ENCODE measurements at places on chromosomes 6 and 20.

GRCh38 chr6:131054392-131055250, 8.4 kb downstream of the EPB41L2 start:
- no peak for DNase-seq

GRCh38 chr6:25833136-25833535, 1.3 kb upstream of the SLC17A1 start:
- no peak for DNase-seq

DNA sequence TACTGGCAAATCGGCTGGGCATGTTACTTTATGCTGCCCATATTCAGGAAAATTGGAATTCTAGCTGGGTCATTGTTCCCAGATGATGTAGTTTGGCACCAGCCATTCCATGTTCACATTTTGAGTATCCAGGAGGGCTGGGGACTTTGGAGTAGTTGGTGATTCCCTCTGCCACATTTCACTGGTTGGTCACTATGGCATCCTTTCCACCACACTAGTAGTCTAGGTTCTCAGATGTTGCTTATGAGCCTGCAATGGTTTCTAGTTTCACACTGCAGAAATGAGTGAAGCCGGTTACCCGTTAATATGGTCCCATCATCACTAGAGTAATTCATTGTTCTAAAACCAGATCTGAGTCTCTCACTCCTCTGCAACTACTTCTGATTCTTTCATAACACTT, 4.6 kb downstream of the PTPN1 start:
- DNase-seq: no peak

GRCh38 chr20:41318271-41318649, 729 bp upstream of the ZHX3 start:
- no peak for DNase-seq

DNA sequence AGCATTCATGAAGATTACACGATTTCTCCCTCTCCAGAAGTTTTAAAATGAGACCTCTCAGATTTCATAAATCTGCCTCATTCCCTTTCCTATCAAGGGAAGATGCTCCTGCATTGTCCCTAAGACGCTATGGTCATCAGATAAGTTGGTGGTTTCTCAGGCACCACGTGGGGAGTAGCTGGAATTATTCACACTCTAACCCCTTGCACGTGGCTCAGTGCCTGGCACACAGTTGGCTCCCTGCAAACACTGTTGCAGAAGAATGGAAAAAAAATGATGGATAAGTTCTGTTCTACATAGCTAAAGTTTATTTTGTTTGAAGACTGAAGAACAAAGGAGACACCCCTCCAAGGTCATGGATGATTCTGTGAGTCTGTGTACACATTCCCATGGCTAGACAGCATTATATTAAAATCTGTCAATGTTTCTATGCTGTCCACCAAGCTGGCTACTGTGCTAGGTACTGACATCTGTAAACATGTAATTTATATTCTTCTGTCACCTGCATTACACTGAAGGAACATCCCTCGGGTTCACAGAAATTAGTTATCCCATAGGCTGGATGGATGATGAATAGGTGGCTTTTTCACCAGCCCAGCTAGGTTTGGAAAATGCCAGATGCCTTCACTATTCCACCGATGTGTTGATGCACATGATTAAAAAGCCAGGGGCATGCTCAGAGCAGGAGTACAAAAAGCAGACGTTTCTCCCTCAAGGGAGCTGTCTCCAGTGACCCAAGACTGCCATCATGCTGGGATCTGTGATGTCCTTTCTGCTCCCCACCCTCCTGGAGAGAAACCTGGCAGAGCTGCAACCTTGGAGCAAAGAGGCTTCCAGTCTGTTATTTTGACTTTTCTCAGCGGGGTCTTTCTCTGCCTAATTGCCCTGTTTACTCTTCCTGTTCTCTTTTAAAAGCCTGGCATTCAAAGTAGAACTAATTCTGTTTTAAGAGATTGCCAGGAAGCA, 610.5 kb downstream of the UTRN start:
- no peak for DNase-seq

DNA sequence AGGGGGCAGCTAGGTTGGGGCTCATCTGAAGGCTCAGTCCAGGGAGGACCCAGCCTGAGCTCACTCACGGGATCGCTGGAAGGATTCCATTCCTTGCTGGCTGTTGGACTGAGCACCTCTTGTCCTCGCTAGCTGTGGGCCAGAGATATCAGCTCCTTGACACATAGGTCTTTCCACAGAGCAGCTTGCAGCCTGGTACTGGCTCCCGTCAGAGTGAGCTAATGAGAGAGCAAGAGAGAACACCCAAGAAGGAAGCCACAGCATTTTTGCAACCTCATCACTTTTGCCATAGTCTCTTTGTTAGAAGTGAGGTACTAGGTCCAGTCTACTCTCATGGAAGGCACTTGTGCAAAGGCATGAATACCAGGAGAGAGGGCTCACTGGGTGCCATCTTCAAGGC, 179.9 kb downstream of the CDC5L start:
- DNase-seq: no peak

GRCh38 chr6:109236115-109237076, 141.1 kb downstream of the CEP57L1 start:
- DNase-seq: no peak

DNA sequence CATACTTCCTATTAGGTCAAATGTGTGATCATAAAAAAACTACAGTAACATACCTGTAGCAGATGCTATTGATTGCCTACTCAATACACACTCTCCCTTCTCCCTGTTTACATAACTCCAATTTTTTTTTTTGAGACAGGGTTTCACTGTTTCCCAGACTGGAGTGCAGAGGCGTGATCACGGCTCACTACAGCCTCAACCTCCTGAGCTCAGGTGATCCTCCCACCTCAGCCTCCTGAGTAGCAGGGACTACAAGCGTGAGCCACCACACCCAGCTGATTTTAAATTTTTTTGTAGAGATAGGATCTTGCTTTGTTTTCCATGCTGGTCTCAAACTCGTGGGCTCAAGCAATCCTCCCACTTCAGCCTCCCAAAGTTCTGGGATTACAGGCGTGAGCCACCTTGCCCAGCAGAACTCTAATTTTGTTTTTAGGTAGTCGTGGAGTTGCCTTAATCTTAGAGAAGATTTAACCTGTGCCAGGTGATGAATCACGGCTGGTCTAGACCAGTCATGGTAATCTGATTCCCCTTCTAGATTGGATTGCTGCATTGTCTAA, 14.0 kb upstream of the KIF3B start:
- no peak for DNase-seq

- DNase-seq: no peak
Measured at GRCh38 chr20:51418137-51418529, 124.4 kb downstream of the NFATC2 start.

GRCh38 chr6:150744522-150745260, 120.8 kb upstream of the MTHFD1L start:
- no peak for DNase-seq

- no peak for DNase-seq
Measured at GRCh38 chr6:48757661-48758060, 646.7 kb upstream of the PTCHD4 start.

DNA sequence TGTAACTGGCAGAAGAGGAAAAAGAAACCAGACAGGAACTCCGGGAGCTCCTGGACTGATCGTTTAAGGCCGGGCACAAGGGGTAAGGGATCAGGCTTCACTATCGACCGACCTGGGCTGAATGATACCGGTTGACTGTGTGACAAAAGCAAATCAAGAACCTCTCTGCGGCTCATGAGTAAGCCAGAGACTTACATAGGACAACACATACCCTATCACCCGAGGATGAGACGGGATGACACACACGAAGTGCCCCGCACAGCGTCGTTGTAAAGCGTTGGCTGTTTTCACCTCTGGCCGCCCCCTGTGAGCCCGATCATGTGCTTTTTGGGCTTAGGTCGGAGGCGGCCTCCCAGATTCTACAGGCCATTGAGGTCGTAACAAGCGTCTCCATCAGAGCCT, 695 bp upstream of the TGIF2 start:
- DNase-seq: no peak

DNA sequence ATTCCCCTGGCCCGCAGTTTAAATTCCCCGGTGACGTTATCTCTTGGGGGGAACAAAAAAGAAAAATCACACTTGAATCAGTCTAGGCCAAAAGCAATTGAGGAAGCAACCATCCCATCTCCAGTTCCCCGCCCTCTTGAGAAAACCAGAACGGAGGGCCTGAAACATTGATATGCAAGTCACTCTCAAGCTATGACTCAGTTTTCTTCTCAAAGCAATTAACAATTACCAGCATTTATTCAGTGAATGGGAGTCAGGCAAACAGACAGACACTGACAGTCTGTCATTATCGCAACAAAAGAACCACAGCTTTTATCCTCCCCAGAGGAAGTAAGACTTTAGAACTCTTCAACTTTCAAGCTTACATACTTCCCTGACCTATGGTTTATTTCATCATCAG, 100.9 kb downstream of the OPRM1 start:
- no peak for DNase-seq

- DNase-seq: no peak
Measured at GRCh38 chr20:60057866-60058807, 99.9 kb downstream of the CDH26 start.

- DNase-seq: no peak
Measured at GRCh38 chr6:11460001-11460668, 77.4 kb upstream of the TMEM170B start.

DNA sequence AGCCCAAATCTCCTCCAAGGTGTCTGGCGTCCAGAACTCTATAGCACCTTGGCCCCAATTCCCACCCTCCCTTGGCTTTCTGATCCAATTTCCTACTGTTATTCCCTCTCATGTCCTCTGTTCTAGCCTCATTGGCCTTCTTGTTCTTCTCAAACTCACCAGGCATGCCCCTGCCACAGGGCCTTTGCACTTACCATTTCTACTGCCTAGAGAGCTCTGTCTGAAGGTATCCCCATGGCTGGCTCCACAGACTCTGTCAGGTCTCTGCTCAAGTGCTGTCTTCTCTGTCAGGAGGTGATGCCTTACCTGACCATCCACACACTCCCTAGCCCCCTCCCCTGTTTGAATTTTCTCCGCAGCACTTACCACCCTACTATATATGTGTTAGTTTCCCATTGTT, 5.6 kb upstream of the BMP6 start:
- DNase-seq: no peak

DNA sequence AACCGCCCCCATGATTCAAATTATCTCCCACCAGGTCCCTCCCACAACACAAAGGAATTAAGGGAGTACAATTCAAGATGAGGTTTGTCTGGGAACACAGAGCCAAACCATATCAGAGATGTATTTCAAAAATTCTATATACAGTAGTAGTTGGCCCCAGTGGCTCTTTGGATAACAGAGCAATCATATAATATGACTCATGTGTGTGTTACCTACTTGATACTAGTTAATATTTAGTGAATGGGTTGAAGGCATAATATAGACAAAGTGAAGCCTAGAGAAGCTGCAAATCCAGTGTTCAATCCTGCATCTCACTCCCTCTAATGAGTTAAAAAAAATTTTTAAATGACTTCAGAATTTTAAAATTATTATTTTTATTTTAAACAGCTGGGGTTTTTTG, 43.2 kb downstream of the KAT14 start:
- no peak for DNase-seq

GRCh38 chr6:31383149-31383548, 20.2 kb upstream of the MICA start:
- DNase-seq: no peak

DNA sequence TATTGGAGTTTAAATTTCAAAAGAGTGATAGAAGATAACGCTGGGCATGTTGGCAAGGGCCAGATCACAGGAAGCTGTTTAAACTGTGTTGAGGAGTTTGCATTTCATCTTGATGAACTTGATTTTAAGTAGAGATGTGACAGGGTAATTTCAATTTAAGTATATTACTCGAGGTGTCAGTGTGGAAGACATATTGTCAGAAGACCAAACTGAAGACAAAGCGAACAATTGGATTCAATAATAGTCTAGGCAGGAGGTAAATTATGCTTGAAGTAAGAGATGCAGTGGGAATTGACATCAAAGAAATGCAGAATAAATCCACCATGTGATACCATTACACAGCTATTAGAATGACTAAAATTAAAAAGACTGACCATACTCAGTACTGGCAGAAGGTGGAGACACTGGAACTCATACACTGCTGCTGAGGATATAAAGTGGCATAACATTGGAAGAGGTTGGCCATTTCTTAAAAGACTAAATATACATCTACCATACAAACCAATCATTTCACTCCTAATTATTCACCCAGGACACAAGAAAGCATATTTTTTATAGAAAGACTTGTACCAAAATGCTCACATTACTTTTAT, 240.8 kb downstream of the ARHGAP18 start:
- no peak for DNase-seq

DNA sequence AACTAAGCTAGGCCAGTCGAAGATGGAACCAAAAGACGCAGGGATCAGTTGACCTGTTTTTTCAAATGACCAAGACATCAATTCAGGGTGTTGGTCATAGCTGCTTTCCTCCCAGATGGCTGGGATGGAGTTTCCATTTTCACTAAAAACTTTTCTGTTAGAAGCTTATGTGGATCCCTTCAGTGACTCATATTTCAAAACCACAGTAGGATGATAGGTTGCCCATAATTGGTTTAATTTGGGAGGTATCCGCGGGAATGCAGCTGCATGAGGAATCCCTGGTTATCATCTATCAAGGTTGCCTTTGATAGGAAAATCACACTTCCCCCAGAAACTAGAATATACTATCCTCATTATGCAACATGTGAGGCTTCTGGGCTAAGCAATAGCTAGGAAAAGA, 150.9 kb upstream of the MLIP start:
- DNase-seq: no peak

GRCh38 chr20:56690531-56691175, 61.5 kb downstream of the TFAP2C start:
- no peak for DNase-seq

DNA sequence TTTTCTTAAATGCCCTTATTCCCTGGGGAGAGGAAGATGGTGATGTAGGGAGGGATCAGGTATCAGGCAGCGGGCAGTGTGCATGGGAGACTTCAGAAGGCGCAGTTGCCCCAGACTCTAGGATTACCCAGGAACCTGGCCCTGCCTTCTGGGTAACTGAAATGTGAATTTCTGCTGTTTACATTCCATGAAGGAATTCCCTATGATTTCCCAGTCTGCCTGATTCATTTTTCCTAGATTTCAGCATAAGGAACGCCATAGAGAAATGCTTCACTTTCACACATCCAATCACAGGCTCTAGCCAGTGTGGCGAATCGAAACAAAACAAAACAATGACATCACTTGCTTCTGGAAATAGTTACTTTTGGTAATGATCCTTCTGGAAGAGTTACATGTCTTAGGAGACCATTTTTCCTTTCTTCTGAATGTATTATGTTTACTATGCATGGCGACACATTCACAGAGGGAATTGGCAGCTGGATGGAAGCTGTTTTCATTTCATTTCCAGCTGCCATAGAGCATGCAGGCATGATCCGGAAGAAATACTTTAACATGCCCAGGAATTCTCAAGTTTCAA, 33.3 kb downstream of the LRP11 start:
- no peak for DNase-seq

GRCh38 chr6:55450005-55450404, 122.7 kb downstream of the GFRAL start:
- DNase-seq: no peak

DNA sequence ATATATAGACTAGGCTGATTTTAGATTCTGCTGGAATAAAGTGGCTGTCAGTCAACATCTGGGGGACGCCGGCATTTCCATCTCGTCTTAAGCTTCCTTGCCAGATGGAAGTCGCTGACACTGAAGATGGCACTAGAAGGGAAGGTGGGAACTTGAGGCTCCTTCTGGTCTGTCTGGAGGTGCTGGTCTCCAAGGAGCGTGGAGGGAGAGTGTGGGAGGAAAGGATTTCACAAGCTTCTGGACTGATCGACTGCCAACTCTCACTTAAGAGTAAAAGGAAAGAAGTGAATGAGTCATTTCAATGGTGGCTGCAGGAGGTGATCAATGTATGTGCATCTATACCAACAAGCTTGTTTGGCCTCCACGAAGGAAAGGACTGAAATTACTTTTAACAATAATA, 40.4 kb downstream of the DUSP22 start:
- no peak for DNase-seq

- DNase-seq: no peak
Measured at GRCh38 chr6:113627480-113627879, 229.7 kb upstream of the MARCKS start.

Data from hypothalamus (tissue), 51 donors.